ENCODE measurements at places on chromosomes 5 and 9.
A peak's percentile ranks its signal among the peaks of the same experiment; 100 is the strongest.

GRCh38 chr5:129689045-129689444, 58.8 kb upstream of the MINAR2 start:
- no peak for DNase-seq

DNA sequence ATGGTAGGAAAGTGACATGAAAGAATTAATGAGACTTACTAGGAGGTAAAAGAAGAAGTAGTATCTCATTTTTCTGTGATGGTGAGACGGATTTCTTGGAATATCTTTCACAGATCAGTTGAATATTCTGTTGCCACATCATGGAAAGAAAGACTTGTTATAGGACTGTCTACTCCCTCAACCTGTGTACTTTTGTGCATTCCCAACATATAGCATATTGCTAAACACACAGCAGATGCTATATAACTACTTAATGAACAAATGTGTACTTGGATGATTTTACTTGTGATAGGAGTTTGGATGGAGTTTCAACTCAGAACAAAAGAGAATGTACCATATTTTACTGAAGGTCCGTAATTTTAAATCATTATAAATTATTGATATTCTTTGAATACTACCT, 128.5 kb downstream of the LURAP1L start:
- DNase-seq = no peak

- DNase-seq = no peak
Measured at GRCh38 chr9:92513349-92513748, 22.4 kb downstream of the ECM2 start.

GRCh38 chr9:15268782-15269181, 38.2 kb downstream of the TTC39B start:
- DNase-seq = no peak

- DNase-seq = no peak
Measured at GRCh38 chr5:130974021-130974683, 190.9 kb downstream of the HINT1 start.

DNA sequence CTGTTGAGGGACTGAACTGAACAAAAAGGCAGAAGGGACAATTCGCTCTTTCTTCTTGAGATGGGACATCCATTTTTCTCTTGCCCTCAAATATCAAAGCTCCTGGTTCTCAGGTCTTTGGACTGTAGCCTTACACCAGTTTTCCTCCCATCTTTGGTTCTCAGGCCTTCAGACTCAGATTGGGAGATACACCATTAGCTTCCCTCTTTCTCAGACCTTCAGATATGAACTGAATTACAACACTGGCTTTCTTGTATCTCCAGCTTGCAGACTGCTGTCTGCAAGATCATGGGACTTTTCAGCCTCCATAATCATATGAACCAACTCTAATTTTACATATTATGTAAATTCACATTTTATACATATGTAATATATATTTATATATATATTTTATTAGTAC, 12.6 kb upstream of the CCNG1 start:
- DNase-seq = no peak

DNA sequence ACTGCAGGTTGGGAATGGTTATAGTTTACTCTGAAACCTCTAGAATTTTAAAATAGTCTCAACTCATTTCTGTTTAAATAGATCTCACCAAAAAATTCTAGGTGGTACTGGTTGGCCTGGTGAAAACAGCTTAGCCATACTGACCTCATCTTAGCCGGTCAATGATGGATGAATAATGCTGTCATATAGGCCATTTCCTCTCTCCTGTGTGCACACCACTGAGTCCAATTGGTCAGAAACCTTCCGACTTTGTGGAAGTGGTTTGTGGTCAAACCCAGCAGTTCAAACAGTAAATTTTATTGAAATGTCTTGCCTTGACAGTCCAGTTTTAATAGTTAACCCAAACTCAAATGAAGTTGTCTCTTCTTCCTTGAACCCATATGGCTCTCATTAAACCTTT, 98.6 kb downstream of the GIN1 start:
- DNase-seq = no peak

- no peak for DNase-seq
Measured at GRCh38 chr5:181152406-181152805, 5.0 kb downstream of the OR2V2 start.

DNA sequence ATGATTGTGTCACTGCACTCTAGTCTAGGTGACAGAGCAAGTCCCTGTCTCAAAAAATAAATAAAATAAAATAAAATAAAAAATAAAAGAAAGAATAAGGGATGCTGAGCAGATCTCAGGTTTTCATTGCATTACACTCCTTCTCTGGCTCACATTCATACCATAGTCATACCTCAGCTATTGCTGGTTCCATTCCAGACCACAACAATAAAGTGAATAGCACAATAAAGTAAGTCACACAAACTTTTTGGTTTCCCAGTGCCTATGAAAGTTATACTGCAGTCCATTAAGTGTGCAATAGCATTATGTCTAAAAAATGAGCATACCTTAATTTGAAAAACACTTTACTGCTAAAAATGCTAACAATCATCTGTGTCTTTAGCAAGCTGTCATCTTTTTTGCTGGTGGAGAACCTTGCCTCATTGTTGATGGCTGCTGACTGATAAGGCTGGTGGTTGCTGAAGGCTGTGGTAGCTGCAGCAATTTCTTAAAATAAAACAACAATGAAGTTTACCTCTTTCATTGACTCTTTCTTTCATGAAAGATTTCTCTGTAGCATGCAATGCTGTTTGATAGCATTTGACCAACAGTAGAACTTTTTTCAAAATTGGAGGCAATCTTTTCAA, 415.7 kb downstream of the ZNF608 start:
- DNase-seq = no peak

- no peak for DNase-seq
Measured at GRCh38 chr9:104682642-104683041, 11.7 kb upstream of the OR13D1 start.

DNA sequence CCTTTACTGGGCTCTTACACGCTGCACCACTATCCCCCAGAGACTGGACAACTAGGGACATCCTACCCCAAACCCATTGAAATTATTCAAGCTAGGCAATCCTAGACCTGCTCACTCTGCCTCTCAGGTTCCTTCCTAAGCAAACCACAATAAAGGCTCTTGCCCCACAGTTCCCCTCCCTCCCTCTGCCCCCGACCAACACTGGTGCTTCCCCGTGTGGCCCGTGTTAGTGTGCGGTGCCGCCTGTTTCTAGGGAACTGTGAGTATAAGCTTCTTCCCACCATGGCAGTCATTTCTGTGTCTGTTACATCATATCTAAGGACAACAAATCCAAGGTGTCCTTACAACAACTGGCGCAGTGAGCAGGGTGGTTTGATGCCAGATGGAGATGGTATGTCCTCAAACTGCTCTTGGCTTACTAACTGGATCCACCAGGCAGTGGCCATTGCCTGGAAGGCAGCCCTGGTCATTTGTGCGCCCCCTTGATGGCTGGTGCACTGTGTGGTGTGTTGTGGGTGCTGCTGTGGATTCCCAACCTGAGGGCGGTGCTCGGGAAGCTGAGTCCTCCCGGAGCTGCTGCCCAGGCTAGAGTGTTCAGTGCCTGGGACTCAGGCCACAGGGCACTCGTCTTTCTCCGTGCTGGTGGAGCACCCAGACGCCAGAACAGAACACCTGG, 8.4 kb upstream of the MXD3 start:
- DNase-seq = peak; percentile 70

DNA sequence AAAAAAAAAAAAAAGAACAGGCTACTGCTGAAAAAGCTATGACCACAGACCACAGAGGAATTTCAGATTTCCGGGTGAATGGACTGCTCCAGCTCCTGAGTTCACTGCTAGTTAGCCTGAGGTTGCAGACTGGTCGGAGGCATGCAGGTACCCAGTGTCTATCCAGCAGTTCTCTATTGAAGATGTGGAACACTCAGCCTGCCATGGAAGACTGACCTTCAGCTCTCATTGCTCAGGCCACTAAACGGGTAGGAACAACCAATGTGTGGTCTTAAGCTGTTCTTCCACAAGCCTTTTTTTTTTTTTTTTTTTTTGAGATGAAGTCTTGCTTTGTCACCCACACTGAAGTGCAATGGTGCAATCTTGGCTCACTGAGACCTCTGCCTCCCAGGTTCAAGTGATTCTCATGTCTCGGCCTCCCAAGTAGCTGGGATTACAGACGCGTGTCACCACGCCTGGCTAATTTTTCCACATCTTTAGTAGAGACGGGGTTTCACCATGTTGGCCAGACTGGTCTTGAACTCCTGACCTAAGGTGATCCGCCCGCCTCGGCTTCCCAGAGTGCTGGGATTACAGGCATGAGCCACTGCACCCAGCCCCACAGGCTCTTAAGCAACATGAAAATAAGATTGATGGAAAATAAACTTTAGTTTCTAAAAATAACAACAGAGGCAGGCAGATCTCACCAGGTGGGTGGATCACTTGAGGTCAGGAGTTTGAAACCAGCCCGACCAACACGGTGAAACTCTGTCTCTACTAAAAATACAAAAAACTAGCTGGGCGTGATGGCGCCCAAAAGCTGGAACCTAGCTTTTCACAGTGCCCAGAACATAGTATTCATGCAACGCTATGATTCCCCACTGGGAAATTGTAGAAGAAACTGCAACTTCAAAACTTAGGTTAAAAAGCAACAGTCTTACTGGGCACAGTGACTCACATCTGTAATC, 20.0 kb upstream of the NPM1 start:
- peak; percentile 62 for DNase-seq

GRCh38 chr9:115234094-115234493, 116.1 kb upstream of the TNC start:
- no peak for DNase-seq

GRCh38 chr5:132661231-132662003, 3.4 kb downstream of the IL13 start:
- no peak for DNase-seq

GRCh38 chr5:1547236-1547635, 23.5 kb upstream of the LPCAT1 start:
- peak; percentile 49 for DNase-seq

DNA sequence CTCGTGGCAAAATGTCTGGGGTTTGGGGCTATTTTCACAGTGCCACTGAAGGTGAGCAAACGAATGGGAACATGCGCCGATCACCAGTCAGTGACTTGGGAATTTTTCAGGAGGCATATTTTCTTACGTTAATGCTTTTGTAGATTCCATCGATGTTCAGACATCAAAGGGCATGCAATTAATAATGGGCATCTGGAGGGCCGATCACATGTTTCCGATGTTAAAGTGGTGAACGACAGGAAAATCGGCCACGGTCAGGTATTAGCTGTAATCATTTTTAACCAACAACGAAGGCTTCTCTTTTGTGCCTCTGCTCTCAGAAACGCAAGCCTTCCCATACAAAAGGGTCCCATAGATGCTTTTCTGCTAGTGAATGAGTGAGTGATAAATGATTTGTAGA, 155.0 kb upstream of the PITX1 start:
- DNase-seq = no peak

- DNase-seq = no peak
Measured at GRCh38 chr5:170247363-170247762, 14.6 kb downstream of the C5orf58 start.

DNA sequence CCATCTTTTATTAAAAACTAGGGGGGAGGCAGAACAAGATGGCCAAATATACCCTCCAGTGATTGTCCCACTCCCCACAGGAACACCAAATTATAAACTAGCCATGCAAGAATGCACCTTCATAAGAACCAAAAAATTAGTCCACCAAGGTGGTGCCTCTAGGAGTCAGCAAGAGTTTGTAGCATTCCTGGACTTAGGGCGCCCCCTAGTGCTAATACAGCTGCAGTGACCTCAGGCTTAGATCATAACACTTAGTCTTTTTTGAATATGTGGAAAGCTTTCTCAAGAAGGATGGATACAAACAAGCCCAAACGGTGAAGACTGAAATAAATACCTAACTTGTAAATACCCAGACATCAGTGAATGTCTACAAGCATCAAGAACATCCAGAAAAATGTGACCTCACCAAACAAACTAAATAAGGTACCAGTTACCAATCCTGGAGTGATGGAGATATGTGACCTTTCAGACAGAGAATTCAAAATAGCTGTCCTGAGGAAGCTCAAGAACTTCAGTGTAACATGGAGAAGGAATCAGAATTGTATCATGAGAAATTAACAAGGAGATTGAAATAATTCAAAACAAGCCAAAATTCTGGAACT, 19.3 kb downstream of the PPIP5K2 start:
- peak; percentile 79 for DNase-seq

DNA sequence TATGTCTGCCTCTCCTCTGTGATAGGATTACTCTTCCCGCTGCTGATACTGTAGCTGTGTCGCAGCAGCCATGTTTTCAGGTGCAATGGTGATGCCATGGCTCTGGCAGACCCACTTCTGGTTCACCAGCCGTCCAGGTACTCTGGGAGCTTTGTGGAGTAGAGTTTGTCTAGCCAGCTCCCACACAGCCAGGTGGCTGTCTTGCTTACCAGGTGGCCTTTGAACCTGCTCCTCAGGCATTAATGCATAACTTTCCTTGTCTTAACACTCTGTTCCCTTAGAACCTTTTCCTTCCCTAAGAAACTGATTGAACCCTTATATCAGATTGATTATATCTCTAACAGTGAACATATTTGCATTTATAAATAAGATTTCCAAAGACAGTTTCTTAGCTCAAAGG, 42.2 kb downstream of the F2RL2 start:
- DNase-seq = no peak

- peak; percentile 83 for DNase-seq
Measured at GRCh38 chr5:54900984-54901725, 84.2 kb downstream of the ESM1 start.

DNA sequence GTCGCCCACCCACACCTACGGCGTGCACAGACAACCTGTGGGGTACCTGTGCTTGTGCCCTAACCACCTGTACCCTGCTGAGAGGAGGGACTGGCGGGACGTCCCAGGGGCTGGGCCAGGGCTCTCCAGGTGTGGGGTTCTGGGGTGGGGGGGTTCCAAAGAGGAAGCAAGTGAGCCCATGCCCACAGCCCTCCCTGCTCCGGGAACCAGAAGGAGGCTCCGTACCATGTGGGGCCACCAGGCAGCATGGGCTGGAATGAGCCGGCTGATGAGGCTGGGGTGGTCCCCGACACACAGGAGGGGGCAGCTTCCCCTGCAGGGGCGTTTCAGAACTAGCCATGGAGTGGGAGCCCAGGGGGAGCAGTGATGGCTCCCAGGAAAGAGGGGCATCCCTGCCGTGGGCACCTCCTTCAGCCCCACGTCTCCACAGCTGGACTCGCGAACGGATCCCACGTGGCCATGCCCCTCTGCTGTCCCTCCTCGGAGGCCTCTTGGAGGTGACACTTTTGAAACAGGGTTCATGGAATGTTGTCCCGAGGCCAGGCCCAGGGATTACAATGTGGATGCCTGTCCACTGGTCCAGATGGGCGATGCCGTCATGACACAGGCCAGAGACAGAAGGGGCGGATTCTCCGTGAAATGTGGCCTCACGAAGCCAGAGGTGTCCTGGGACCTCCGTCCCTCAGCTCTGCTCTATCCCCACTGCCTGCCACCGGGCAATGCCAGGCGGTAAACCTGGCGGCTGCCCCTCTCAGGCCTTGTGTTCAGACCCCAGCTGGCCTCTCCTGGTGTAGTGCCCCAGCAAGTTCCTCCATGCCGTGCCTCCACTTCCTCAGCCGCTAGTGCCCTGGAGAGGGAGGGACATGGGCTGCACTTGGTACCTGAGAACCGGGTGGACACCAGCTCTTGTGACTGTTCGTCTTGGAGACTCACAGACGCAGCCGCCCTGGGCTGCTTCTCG, 33.6 kb upstream of the IRX4 start:
- DNase-seq = peak; percentile 61
